ENCODE measurements at places on chromosomes 3 and 15. TPM values are rescaled to one million over a fixed set of nuclear protein-coding genes. Genes with fewer than 3 reads are reported as not detected.

DNA sequence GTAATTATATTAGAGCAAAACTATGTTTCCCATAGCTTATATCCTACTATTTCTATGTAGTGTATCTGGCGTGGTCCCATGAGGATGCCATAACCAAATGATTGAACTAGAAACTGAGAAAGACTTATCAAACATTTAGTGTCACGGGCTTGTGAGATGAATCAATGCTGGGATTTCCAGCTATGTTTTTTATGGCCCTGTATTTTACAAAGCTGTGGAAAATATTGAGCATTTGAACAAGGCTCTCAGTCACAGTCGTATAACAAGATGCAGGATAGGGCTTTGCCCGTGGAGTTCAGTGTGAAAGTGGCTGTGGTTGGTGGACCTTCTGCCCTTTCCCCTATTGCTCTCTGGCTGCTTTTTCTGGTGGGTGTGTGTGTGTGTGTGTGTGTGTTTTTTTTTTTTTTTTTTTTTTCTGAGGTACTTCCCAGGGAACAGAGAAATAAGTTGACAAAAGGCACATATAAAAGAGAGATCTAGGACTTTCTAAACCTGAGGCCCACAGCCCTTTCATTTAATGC, 60.7 kb downstream of the CACNA1D start:
- no peak overlapping the region for H3K4me3 ChIP-seq
- H3K4me1 ChIP-seq, result no peaks in the 10 kb centered on the region
- DNase-seq, result no peak

DNA sequence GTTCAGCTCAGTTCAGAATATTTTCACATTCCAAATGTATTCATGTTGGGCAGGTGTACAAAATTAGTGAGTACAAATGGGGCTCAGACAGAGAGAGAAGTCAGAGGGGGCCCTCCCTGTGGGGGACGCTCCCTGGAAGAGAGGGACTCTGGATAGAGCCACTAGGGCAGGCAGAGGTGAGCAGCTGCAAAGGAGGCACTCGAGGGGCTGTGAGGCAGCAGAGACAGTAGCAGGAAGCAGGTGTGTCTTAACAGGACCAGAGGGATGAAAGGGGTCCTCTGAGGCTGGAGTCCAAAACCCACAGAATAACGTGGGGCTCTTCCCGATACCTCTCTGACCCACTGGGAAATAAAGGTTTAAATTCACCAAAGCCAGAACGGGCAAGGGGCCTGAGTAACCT, 127.1 kb downstream of the MEGF11 start:
- no peaks in the 10 kb centered on the region for H3K36me3 ChIP-seq
- no peaks in the 10 kb centered on the region for H3K4me1 ChIP-seq
- H3K27me3 ChIP-seq, result peaks cover 4% of the 10 kb centered on the region
- no peak overlapping the region for H3K27ac ChIP-seq
- DNase-seq, result no peak
- no peak overlapping the region for H3K4me3 ChIP-seq

DNA sequence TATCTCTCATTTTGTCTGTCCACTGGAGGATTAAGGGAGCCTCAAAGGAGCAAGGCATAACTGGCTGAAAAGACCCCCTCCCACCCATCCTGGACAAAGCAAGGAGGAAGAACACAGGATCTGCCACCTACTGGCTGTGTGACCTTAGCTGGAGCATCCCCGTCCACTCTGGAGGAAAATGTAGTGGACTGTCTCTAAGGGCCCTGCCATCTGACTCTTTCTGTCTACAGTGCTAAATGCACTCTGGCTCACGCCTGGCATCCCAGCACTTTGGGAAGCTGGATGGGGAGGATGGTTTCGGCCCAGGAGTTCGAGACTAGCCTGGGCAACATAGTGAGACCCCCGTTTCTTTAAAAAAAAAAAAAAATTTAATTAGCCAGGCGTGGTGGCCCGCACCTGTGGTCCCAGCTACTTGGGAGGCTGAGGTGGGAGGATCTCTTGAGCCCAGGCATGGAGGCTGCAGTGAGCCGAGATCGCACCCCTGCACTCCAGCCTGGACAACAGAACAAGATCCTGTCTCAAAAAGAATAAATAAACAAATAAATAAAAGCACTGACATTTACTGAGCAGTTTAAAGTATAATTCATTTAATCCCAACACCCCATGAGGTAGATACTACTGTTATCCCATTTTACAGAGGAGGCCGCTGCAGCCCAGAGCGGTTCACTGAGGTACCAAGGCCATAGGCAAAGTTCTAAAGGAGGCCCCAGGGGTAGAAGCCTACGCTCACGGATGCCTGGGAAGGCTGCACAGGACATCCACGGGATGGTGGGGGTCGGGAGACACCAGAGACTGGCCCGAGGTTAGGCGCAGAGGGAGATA, 1.1 kb downstream of the TBC1D2B start:
- H3K27me3 ChIP-seq, result no peaks in the 10 kb centered on the region
- peaks cover 2% of the 10 kb centered on the region for H3K36me3 ChIP-seq
- H3K27ac ChIP-seq, result peak overlapping the region; percentile 95
- H3K4me3 ChIP-seq, result peak overlapping the region; percentile 99
- peaks cover 59% of the 10 kb centered on the region for H3K4me1 ChIP-seq
- no peak for DNase-seq

- no peak overlapping the region for H3K27ac ChIP-seq
- no peak overlapping the region for H3K4me3 ChIP-seq
- H3K4me1 ChIP-seq, result no peaks in the 10 kb centered on the region
- no peak for DNase-seq
Measured at GRCh38 chr15:78976691-78977090, 31.8 kb upstream of the CTSH start.

- no peak for DNase-seq
- H3K27me3 ChIP-seq, result peaks cover 14% of the 10 kb centered on the region
Measured at GRCh38 chr15:54462511-54462913, 484.3 kb downstream of the UNC13C start.

DNA sequence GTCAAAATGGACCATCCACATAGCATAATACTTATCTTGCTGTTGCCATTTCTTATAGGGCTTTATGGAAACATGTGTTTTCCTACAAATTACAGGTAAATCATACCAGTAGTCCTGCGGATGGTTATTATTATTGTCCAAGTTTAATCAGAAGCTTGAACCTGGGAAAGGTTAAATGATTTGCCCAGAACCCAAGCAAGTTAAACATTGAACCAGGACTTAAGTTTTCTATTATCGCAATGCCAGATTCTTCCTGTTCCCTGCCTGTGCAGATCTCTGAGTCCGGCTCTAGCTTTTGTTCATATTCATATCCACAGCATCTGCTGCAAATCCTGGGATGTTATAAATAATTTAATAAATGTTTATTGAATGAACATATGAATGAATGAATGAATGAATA, 12.5 kb downstream of the LPP start:
- no peak overlapping the region for H3K4me3 ChIP-seq
- H3K4me1 ChIP-seq, result peaks cover 31% of the 10 kb centered on the region
- no peak overlapping the region for H3K27ac ChIP-seq
- H3K36me3 ChIP-seq, result no peaks in the 10 kb centered on the region

- H3K36me3 ChIP-seq, result peaks cover 3% of the 10 kb centered on the region
- peaks cover 61% of the 10 kb centered on the region for H3K4me1 ChIP-seq
- no peak overlapping the region for H3K4me3 ChIP-seq
- H3K27me3 ChIP-seq, result no peaks in the 10 kb centered on the region
- no peak for DNase-seq
Measured at GRCh38 chr3:15309662-15310335, 22.6 kb downstream of the SH3BP5 start.

GRCh38 chr15:79904271-79904670, 7.5 kb upstream of the MTHFS start:
- no peak overlapping the region for H3K4me3 ChIP-seq
- no peaks in the 10 kb centered on the region for H3K36me3 ChIP-seq
- no peak for DNase-seq
- peaks cover 5% of the 10 kb centered on the region for H3K4me1 ChIP-seq
- no peak overlapping the region for H3K27ac ChIP-seq

ITIH3 gene
- total RNA-seq, result not detected
